ENCODE measurements at places on chromosomes 3 and 15. TPM values are rescaled to one million over a fixed set of nuclear protein-coding genes. Genes with fewer than 3 reads are reported as not detected.

- no peak for DNase-seq
Observed at GRCh38 chr15:76988867-76989780, 5.8 kb upstream of the PSTPIP1 start.

- DNase-seq: no peak
Observed at GRCh38 chr3:37680401-37680800, 181.3 kb upstream of the CTDSPL start.

- DNase-seq: no peak
Observed at GRCh38 chr3:105417525-105418289, 51.0 kb downstream of the ALCAM start.

GRCh38 chr3:192063570-192063969, 602.6 kb downstream of the PYDC2 start:
- no peak for DNase-seq

GRCh38 chr3:179141890-179142289, 6.3 kb upstream of the PIK3CA start:
- no peak for DNase-seq

- peak; percentile 38 for DNase-seq
Observed at GRCh38 chr3:9826815-9827573, 16.8 kb downstream of the RPUSD3 start.

GRCh38 chr15:58064980-58065444, 499 bp downstream of the ALDH1A2 start:
- DNase-seq: peak; percentile 27

DNA sequence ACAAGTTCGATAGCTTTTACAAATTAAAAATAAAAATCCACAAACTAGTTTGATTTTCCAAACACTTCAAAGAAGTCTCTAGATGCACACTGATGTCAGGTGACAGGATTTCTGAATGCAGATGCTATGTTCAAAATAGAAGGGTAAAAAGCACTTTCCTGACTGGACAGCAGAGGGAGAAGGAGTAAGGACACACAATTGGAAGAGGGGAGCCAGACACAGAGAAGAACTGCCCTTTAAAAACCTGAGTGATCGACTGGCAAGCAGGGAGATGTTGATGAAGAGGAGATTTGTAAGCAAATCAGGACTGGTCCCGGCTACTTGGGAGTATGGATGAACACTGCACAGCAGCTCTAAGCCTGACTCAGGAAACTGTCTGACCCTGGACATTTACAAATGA, 612.8 kb downstream of the MAGI1 start:
- peak; percentile 20 for DNase-seq

DNA sequence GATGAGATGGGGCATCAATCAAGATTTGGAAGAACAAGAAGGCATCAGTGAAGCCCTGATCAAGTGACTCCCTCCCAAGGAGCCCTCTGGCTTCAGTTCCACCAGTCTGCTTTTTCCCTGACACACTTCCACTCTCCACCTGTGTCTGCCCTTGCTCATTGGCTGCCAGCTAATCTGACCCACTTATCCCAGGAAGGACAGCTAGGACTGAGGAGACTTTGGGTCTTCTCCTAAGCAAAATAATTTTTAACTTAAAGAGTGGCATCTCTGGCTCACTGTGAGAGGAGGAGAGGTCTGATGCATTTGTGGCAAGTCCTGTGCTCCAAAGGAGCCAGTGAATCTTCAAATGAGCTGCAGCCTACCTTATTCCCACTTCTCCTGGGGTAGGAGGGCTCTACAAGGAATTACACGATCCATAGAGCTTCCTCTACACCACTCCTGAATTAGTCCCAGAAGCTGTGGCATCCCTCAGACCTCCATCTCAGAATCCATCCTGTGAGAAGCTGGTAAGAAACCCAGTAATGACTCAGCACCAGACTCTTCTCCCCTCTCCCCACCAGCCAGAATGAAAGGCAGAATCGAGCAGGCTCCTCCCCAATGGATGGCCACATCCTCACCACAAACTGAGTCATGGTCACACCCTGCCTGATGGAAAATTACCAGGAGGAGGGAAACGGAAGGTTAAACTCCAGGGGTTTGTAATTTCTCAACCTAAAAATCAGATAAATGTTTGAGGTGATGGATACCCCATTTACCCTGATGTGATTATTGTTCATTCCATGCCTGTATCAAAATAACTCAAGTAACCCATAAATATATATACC, 6.3 kb upstream of the PKM start:
- no peak for DNase-seq

DNA sequence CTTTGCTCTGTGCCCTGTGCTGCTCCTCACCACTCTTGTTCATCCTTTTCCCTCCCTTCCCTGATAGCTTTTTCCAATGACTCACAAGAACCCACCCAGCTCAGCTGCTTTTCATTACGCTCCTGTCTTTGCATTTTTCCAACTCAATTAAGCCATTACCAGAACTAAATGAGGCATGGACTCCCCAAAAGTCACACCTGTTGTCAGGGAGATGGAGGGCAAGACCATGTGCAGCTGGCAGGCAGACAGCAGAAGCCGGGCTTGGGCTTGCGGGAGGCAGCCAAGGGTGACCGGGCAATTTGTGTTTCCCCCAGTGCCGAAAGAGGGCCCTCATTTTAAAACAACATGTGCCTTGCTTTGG, 64.3 kb downstream of the CASR start:
- no peak for DNase-seq

- no peak for DNase-seq
Observed at GRCh38 chr15:35136321-35137189, 51.5 kb upstream of the NANOGP8 start.

- DNase-seq: no peak
Observed at GRCh38 chr3:45253316-45253715, 27.2 kb upstream of the TMEM158 start.

GRCh38 chr3:197522881-197523441, 32.8 kb downstream of the BDH1 start:
- no peak for DNase-seq

GRCh38 chr3:31978553-31978952, 2.5 kb downstream of the OSBPL10 start:
- no peak for DNase-seq

DNA sequence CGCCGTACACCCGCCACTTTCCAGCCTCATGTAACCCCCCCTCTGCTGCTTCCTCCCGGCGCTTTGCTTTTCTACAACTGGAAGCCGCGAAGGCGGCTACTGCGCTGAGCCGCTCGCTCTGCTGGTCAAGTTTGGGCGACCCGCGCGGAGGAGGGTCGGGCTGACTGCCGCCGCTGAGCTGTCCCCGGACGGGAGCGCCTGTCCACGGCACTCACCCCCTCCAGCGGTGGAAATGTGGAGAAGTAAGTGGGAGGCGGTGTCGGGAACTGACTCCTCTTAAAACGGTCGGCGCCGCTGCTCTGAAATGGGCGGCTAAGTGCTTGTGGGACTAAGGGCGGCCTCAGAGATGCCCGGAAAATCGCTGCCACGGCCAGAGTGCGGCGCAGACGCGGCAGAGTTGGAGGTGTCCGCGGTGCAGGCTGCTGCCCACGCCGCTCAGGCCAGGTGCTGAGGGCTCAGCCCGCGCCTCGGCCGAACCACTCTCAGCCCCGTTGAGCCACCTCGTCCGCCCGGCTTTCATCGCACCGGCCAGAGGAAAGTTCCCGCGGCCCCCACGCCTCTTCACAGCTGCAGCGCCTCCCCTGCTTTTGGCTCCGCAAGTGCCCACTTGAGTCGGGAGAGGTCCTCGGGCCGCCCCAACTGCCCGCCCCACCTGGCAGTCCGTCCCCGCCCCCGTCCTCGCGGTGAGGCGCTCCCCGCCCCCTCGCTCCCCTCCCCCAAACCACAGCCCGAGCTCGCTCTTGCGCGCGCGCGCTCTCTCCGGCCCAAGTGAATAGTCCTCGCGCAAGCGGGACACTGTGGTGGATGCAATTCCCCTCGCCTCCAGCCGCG, at the start of gene EPHA6:
Gene EPHA6, plus strand, starts transcription at position 775 of the 831 bp plus-strand sequence.
- peak; percentile 73 for DNase-seq

DNA sequence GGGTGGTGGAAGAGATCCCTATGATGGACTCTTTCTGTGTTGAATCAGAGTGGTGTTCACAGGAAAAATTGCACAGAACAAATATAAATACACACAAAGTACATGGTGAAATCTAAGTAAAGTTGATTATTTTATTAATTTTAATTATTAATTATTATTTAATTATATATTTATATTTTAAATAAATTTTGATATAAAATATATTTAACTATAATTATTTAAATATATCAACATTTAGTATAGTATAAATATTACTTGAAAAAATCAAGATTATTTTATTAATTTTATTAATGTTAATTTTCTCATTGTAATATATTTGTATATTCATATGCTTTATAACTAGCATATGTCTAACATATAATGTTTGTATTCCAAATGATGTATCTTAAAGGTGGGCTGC, 11.3 kb upstream of the ATP10A start:
- DNase-seq: no peak

DNA sequence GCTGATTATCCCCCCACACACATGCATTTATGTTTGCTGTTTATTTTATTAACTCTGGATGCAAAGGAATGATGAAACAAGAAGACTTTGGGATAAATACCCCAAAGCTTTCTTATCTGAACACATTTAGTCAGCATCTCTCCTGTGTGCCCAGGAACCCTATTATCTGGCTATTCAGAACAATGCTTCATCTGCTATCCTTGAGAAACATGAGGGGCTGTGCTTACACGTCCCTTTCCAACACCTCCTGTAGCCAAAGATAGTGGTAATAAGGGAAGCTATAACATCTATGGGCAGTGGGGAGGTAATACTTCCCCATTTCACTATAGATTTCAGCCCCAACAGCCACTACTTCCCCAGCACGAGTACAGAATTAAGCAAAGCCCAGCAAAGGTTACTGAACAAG, 94.7 kb downstream of the SSR3 start:
- no peak for DNase-seq

GRCh38 chr3:157786618-157787017, 283.4 kb upstream of the VEPH1 start:
- no peak for DNase-seq

DNA sequence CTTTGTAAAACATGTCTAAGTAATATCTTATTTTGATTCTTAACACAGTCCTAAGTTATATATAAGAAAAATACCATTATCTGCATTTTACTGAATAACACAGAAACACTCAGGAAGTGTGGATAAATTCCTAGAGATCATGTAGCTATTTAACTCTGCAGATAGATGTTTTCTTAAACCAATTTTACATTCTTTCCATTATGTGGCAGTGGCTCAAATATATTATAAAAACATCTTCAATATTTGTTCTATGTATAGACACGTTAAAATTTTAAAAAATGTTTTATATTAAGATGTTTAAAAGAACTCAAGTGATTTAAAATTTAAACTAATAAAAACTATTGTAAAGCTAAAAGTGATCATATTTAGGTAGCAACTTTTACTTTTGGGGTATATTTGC, 683.8 kb downstream of the DIPK2A start:
- DNase-seq: no peak

GRCh38 chr3:108461661-108462111, 48.7 kb downstream of the MYH15 start:
- no peak for DNase-seq

GRCh38 chr3:103055021-103055520, 620.3 kb downstream of the ZPLD1 start:
- no peak for DNase-seq

GRCh38 chr3:18283680-18284079, 141.5 kb downstream of the SATB1 start:
- DNase-seq: no peak

DNA sequence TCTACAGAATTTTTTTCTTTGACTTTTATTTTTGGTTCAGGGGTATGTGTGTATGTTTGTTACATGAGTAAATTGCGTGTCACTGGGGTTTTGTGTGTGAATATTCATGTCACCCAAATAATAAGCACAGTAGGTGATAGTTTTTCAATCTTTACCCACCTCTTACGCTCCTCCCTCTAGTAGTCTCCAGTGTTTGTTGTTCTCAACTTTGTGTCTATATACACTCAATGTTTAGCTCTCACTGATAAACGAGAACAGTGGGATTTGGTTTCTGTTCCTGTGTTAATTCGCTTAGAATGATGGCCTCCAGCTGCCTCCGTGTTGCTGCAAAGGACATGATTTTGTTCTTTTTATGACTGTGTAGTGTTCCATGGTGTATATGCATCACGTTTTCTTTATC, 54.4 kb downstream of the MEF2A start:
- no peak for DNase-seq

DNA sequence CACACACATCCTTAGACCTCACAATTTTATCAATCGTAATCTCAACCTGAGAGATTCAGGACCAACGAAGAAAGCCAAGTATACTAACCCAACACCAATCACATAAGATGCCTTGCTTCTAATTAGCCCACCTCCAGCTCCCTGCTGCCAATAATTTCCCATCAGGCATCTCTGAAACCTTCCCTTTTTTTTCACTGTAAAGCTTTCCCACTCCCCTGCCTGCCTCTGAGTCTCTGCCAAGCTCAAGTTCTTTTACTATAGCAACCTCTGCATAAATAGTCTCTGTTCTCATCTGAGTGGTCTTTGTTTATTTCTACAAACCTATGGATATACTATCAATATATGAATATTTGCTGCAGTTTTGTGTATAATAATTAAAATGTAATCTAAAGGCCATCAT, 86.5 kb downstream of the PIK3CB start:
- DNase-seq: no peak

CFAP20DC gene
- total RNA-seq: 4.2 TPM

SCN11A gene
- total RNA-seq: 0.69 TPM

CORO2B gene
- total RNA-seq: 71.7 TPM

ANKUB1 gene
- not detected for total RNA-seq

IL1RAP gene
- 7.7 TPM for total RNA-seq

CD200 gene
- 30.9 TPM for total RNA-seq

HRG gene
- total RNA-seq: not detected

VIPR1 gene
- 5.4 TPM for total RNA-seq

NAALADL2 gene
- 3.5 TPM for total RNA-seq

GRK7 gene
- total RNA-seq: 0.10 TPM

CDHR4 gene
- total RNA-seq: 1.1 TPM

TAGLN3 gene
- 0.72 TPM for total RNA-seq

SEMA5B gene
- total RNA-seq: 1.1 TPM

HES1 gene
- 40.3 TPM for total RNA-seq

MAP6D1 gene
- 0.90 TPM for total RNA-seq

SPATA12 gene
- 0.15 TPM for total RNA-seq

CTDSPL gene
- 71.4 TPM for total RNA-seq

HRH1 gene
- total RNA-seq: 0.90 TPM

PCOLCE2 gene
- total RNA-seq: 1.8 TPM

BTLA gene
- total RNA-seq: not detected

BOC gene
- total RNA-seq: 3.8 TPM

ISLR2 gene
- total RNA-seq: 0.21 TPM

XRN1 gene
- total RNA-seq: 50.1 TPM
